Prostate gland (tissue), 2 donors: ENCODE measurements at places on chromosomes 11 and 22. TPM values are rescaled to one million over a fixed set of nuclear protein-coding genes. Genes with fewer than 3 reads are reported as not detected.

- no peak overlapping the region for H3K27ac ChIP-seq
- H3K4me1 ChIP-seq: peaks cover 7% of the 10 kb centered on the region
- DNase-seq: no peak
- H3K36me3 ChIP-seq: no peaks in the 10 kb centered on the region
Measured at GRCh38 chr11:134518616-134519389, 106.8 kb upstream of the B3GAT1 start.

DNA sequence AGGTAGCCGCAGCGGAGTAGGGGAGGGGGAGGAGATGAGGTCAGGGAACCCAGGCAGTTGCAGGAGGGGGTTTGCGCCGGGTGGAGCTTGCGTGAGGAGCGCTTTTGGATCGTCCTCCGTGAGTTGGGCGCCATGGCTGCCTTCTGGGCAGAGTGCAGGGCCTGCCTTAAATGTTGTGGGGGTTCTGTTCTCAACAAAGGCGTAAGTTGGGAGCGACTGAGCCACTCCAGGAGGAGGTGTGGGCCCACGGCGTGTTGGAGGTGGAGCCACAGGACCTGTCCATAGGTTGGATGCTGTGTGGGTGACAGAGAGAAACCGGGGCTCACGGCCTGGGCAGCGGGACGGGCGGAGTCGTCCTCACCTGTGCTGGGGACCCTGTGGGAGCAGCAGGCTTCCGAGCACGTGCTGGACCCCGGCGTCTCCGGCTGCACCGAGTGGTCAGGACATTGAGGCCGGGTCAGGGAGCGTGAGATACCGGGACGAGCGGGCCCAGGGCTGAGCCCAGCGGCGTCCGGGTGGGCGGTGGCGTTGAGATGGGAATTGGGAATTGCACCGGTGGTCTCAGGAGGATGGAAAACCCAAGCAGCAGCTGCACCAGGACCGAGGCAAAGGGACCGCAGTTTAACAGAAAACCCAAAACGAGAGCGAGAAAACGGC lies 977 bp upstream of the PGGHG start:
- H3K4me1 ChIP-seq: no peaks in the 10 kb centered on the region
- DNase-seq: no peak
- peak overlapping the region; percentile 63 for H3K4me3 ChIP-seq
- peak overlapping the region; percentile 62 for H3K27ac ChIP-seq
- H3K27me3 ChIP-seq: peaks cover 1% of the 10 kb centered on the region
- H3K36me3 ChIP-seq: no peaks in the 10 kb centered on the region

The OPCML gene
- 0.34 TPM for total RNA-seq

DNA sequence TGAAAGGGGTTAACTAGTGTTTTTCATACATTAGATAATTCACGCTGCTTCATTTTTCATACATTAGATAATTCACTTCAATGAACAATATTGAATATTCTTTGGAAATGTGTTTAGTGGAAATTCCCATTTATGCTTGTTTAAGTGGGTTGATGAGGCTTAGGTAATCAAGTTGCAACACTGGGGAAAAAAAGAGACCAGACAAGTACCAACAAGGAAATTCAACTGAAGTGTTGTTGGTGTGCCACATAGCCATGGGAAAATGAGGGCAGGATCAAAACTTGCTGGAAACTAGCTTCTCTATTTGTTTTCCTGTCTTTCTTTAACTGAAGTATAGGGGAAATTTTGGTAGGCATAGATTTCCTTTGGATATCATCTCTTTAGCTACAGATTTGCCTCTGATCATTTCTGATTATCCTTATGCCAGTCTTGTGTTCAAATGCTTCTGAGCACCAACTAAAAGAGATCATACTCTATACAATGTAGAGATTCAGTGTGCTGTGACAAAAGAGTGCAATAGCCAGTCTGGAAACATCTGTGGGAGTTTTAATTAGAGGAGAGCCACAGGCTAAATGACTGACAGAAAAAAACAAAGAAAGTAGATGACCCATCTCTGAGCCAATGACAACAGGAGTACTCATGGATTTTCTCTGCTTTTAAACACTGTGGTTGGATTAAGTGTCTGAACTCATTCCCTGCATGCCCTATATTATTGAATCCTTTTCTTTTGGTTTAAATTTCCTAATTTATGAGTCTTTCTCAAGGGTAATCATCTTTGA lies 67.6 kb upstream of the CTSC start:
- H3K36me3 ChIP-seq: no peaks in the 10 kb centered on the region
- no peaks in the 10 kb centered on the region for H3K4me1 ChIP-seq

The CTSW gene
- total RNA-seq: 1.8 TPM

DNA sequence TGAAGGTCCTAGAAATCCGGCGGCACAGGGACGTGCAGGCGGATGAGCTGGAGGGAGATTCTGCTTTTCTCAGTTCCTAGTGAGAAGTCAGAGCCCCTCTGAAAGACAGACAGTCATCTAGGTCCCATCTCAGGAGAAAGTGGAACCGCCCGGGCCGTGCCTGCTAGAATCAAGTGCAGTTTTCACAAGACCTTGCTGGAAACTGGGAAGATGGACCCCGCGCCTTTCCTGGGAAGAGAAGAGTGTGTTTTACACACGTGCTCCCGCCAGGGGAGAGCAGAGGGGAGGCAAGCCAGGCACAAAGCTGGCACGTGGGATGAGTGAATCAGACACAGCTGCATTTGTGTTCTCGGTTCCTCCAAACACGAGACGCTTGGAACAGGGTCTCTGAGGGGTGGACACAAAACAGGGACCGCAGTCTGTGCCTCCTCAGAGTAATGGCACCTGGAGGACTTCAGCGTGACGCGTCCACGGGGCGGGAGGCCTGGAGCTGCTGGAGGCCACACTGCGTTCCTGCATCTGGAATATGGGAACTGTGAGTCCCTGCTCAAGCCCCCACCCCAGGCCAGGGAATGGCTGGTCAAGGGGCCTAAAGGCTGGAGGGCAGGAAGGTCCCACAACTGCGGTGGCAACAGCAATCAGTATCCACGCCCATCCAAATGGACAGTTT lies 218.3 kb downstream of the BRD1 start:
- no peaks in the 10 kb centered on the region for H3K4me1 ChIP-seq
- no peak for DNase-seq
- H3K27ac ChIP-seq: no peak overlapping the region

The PCNX3 gene
- 32.0 TPM for total RNA-seq

GRCh38 chr11:74069146-74070046 lies 60.5 kb upstream of the UCP3 start:
- no peaks in the 10 kb centered on the region for H3K36me3 ChIP-seq
- no peaks in the 10 kb centered on the region for H3K27me3 ChIP-seq
- H3K27ac ChIP-seq: peak overlapping the region; percentile 84
- peaks cover 8% of the 10 kb centered on the region for H3K4me1 ChIP-seq

DNA sequence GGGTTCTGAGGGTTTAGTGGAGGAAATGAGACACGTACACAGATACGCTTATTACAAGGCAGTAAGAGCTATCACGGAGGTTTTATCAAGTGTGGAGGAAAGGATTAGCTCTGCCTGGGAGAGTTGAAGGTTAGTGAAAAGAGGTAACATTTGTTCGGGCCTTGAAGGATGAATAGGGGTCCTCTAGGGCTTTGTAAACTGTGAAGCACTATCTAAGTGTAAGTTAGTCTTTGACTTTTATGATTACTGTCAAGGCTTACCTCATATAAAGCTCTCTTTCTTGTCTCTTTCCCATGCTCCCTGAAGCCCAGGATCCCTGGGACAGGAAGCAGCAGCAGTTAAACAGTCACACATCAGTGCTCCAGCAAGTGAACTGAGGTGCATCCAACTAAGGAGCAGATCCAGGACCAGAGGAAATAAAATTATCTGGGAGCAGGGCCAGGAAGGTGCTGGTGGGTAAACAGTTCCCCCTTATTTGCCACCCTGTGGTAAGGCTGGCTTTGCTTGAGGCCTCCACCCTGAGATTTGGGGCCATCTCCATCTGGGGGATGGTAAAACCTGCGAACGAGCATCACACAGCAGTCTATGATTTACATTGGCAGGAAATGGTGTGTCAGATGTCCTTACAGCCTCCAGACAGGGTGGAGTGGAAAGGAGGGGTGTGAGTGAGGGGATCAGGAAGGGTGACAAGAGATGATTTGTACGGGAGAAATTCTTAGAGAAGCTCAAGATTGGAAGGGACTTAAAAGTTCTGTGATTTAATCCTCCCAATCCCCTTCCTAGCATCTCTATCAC lies 27.2 kb downstream of the GVQW3 start:
- no peak for DNase-seq
- H3K36me3 ChIP-seq: no peaks in the 10 kb centered on the region
- peaks cover 2% of the 10 kb centered on the region for H3K4me1 ChIP-seq
- no peak overlapping the region for H3K27ac ChIP-seq
- no peaks in the 10 kb centered on the region for H3K27me3 ChIP-seq
- no peak overlapping the region for H3K4me3 ChIP-seq

The TRAPPC4 gene
- total RNA-seq: 79.8 TPM

GRCh38 chr11:10499452-10499851 lies 41.5 kb downstream of the RNF141 start:
- H3K36me3 ChIP-seq: peaks cover 11% of the 10 kb centered on the region
- H3K27ac ChIP-seq: no peak overlapping the region
- no peak for DNase-seq
- no peaks in the 10 kb centered on the region for H3K27me3 ChIP-seq
- no peaks in the 10 kb centered on the region for H3K4me1 ChIP-seq

DNA sequence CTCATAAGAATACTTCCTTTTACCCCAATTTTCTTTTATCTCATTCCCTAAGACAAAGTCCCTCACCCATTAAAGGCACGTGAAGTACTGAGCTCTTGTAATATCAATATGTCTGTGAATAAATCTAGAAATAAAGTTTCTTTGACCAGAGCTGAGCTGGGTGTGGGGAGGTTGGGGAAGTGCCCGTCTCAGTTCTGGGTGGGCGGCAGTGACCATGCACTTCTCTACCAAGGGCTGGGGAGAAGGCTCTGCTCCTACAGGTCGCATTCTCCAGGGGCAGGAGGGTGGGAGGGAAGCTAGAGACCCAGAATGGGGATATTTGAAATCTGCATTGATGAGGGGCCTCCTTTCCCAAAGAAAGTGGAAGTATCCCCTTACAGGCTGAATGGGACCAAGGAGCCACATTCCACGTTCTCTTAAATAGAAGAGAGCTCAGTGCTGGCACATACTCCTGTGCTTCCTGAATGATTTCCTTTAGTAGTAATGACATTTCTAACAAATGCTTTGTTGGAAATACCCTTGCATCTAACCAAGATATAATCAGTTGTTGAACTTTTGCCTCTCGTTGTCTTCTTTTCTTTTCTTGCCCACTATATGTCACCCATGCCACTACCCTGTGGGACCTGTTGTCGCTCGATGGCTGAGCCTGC lies 16.1 kb downstream of the RBX1 start:
- H3K4me1 ChIP-seq: peaks cover 6% of the 10 kb centered on the region
- no peak overlapping the region for H3K4me3 ChIP-seq
- no peaks in the 10 kb centered on the region for H3K36me3 ChIP-seq
